ENCODE measurements at places on chromosomes 2 and 18. TPM values are rescaled to one million over a fixed set of nuclear protein-coding genes. Genes with fewer than 3 reads are reported as not detected.

Gene SKA1
- 4.1 TPM for total RNA-seq

Gene UGT1A10
- not detected for total RNA-seq

DNA sequence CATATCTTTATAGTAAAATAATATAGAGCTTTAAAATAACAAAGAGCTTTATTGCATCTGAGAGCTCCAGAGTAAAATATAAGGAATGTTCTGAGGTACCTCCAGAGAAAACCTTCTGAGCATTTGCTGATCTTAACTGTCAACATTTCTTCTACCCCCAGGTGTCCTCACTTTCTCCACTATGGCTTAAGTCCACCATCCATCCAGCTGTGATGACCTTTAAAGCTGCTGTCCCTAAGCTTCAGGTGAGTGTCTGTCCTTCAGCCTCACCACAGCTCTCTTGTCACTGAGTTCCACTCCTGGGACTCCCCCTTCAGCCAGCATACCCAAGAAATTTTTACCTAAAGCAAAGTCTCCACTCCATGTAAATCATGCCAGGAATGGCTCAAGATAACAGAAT lies 137.9 kb downstream of the MYO5B start:
- no peak for DNase-seq

DNA sequence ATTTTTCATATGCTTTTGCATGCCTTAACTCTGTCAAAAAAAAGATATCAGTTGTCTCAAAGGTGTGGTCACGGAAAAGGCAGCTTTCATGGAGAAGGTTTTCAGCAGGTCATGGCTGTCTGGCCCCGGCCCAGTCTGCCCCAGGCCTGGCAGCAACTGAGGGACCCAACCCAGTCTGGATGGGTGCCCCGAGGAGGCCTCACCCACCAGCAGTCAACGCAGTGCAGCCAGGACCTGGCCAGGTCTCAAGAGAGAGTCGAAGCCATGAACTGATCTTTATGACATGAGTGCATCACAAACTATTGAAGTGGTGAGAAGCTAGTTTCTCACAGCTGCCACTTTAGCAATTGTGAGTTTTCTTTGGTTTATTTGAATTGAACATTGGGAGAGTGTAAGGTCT lies 7.9 kb downstream of the TUBB6 start:
- no peak for DNase-seq

DNA sequence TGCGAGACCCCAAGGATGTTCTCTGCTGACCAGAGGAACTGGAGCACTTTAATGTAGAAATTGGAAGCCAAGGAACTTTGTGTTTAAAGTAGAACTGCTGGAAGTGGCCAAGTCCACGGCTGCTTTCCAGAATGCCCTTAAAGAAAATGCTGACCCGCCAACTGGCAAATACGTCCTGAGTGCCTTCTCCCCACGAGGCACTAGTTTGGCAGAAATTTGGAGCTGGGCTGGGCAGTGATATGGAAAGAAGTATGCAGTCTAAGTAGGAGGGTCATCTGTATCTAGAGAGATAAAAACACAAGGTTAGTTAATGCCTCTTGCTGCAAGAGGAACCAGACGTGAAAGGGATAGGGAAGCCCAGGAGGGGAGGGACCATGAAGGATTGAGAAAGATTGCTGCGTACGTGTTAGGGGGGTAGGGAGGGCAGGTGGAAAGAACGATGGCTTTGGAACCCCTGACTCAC lies 59.3 kb upstream of the RFX8 start:
- no peak for DNase-seq

GRCh38 chr2:178767094-178768060 lies 39.8 kb downstream of the TTN start:
- DNase-seq, result no peak

GRCh38 chr2:74146929-74147726 lies 584 bp downstream of the BOLA3 start:
- no peak for DNase-seq

Measured in kidney epithelial cell (primary cell).